ENCODE measurements at places on chromosomes 11 and 22. TPM values are rescaled to one million over a fixed set of nuclear protein-coding genes. Genes with fewer than 3 reads are reported as not detected.

CFAP300 gene
- total RNA-seq, result not detected

CYP2D6 gene
- total RNA-seq, result 5.5 TPM

OR52H1 gene
- 0.70 TPM for total RNA-seq

CD248 gene
- 0.40 TPM for total RNA-seq

F2 gene
- total RNA-seq, result 0.14 TPM

GAL3ST1 gene
- total RNA-seq, result not detected

GRM5 gene
- not detected for total RNA-seq

SHISA8 gene
- not detected for total RNA-seq

PKNOX2 gene
- total RNA-seq, result not detected

MTCH2 gene
- 25.0 TPM for total RNA-seq

DNAJB7 gene
- total RNA-seq, result not detected

PRG3 gene
- not detected for total RNA-seq

SYT12 gene
- total RNA-seq, result not detected

GLYAT gene
- total RNA-seq, result not detected

FAM111A gene
- 93.7 TPM for total RNA-seq

GRCh38 chr11:62708392-62708791, 916 bp downstream of the GNG3 start:
- peaks cover 50% of the 10 kb centered on the region for H3K4me1 ChIP-seq
- peak overlapping the region; percentile 72 for H3K4me3 ChIP-seq
- peak overlapping the region; percentile 95 for H3K27ac ChIP-seq

GRCh38 chr11:77046060-77046501, 11.9 kb downstream of the B3GNT6 start:
- H3K4me3 ChIP-seq, result no peak overlapping the region
- peaks cover 7% of the 10 kb centered on the region for H3K27me3 ChIP-seq
- no peak for DNase-seq
- peaks cover 7% of the 10 kb centered on the region for H3K4me1 ChIP-seq
- H3K27ac ChIP-seq, result no peak overlapping the region
- no peaks in the 10 kb centered on the region for H3K36me3 ChIP-seq

- H3K4me3 ChIP-seq, result no peak overlapping the region
- H3K4me1 ChIP-seq, result peaks cover 8% of the 10 kb centered on the region
- no peaks in the 10 kb centered on the region for H3K27me3 ChIP-seq
- no peak for DNase-seq
- H3K27ac ChIP-seq, result no peak overlapping the region
- no peaks in the 10 kb centered on the region for H3K36me3 ChIP-seq
Observed at GRCh38 chr22:44049486-44050231, 25.6 kb downstream of the PARVB start.

GRCh38 chr22:37763012-37763411, 44.7 kb upstream of the GCAT start:
- H3K36me3 ChIP-seq, result peaks cover 34% of the 10 kb centered on the region
- DNase-seq, result no peak
- H3K4me3 ChIP-seq, result no peak overlapping the region
- no peak overlapping the region for H3K27ac ChIP-seq
- H3K27me3 ChIP-seq, result no peaks in the 10 kb centered on the region
- no peaks in the 10 kb centered on the region for H3K4me1 ChIP-seq

DNA sequence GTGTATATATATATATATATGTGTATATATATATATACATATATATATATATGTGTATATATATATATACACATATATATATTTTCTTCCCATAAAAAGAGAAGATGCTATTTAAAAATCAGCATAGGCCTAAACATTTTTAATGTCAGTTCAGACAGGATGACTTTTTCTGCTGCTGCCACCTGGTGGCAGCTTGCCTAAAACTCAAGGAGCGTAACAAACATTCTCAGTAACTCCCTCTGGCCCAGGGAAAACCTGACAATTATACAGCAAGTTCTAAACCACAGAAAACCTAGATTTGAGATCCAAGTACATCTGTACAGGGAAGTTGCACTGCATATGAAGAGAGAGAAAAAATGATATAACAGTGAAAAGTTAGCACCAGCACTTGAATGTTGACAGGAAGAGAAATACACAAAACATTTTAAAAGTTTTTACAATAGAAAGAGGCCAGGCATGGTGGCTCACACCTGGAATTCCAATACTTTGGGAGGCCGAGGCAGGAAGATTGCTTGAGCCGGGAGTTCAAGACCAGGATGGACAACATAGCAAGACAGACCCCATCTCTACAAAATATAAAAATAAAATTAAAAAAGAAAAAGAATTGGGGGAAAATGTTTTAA, 16.6 kb downstream of the OR8A1 start:
- H3K27ac ChIP-seq, result no peak overlapping the region
- DNase-seq, result no peak
- no peak overlapping the region for H3K4me3 ChIP-seq

DNA sequence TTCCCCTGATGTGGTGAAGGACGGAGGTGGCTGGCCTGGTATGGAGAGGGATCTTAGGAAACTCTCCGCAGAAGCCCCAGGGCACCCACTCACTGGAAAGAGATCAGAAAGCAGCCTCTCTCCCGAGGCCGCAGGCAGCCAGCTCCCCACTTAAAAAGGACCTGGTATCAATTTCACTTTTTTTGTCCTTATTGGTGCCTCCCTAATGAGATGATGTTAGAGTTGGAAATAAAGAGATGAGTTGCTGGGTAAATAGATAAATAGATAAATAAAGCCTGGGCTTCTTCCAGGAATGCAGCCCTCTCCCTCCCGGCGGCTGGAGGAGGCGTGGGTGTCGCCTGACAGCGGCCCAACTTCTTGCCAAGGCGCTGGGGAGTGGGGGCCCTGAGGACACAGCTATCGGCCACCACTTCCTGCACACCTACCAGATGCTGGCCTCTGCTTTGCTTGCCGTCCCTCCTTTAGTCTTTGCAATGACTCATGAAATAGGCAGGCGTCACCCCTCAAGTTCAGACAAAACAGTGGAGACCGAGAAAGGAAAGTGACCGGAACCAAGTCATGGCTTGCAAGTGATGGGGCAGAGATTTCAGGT, 42.9 kb downstream of the LINC01488 start:
- DNase-seq, result no peak
- H3K27ac ChIP-seq, result no peak overlapping the region
- no peaks in the 10 kb centered on the region for H3K27me3 ChIP-seq
- no peaks in the 10 kb centered on the region for H3K36me3 ChIP-seq

GRCh38 chr11:126061707-126062678, 673 bp downstream of the CDON start:
- H3K36me3 ChIP-seq, result no peaks in the 10 kb centered on the region
- H3K27ac ChIP-seq, result no peak overlapping the region
- H3K27me3 ChIP-seq, result peaks cover 6% of the 10 kb centered on the region
- DNase-seq, result peak; percentile 51

- H3K27me3 ChIP-seq, result no peaks in the 10 kb centered on the region
- peaks cover 10% of the 10 kb centered on the region for H3K4me1 ChIP-seq
- no peak for DNase-seq
Observed at GRCh38 chr11:121524233-121524631, 71.5 kb upstream of the SORL1-AS1 start.

GRCh38 chr22:40743768-40744167, 64.5 kb downstream of the MCHR1 start:
- H3K27me3 ChIP-seq, result no peaks in the 10 kb centered on the region
- no peak overlapping the region for H3K27ac ChIP-seq
- no peak overlapping the region for H3K4me3 ChIP-seq
- no peak for DNase-seq

DNA sequence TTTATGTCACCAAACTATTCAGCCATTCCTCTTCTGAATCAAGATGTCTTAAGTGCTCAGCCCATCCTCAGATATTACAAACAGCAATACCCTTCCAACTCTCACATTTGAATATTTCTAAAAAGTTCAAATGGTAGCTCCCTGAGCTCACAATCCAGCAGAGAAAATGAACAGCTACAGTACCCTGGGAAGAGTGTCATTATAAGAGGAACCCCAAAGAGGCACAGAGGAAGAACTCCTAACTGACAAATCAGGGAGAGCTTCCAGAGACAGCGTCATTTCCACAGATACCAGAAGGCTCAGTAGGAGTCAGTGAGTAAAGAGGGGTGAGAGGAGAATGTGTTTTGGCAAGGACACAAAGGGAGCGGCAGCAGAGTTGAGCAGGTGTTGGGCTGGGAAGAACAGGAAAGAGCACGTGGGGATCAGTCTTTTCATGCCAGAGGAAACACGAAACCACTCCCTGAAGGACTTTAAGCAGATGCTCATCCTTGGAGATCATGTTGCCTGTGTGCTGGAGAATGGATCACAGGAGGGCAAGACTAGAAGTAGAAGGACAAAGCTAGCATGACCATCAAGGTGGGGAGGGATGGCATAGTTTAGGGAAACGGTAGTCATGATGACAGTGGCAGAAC, 4.3 kb downstream of the CLTCL1 start:
- no peak overlapping the region for H3K4me3 ChIP-seq
- H3K27me3 ChIP-seq, result peaks cover 22% of the 10 kb centered on the region
- no peak overlapping the region for H3K27ac ChIP-seq
- H3K36me3 ChIP-seq, result no peaks in the 10 kb centered on the region
- DNase-seq, result no peak
- peaks cover 13% of the 10 kb centered on the region for H3K4me1 ChIP-seq

GRCh38 chr22:43828998-43829782, 17.1 kb upstream of the EFCAB6 start:
- DNase-seq, result no peak
- H3K36me3 ChIP-seq, result no peaks in the 10 kb centered on the region
- H3K4me3 ChIP-seq, result no peak overlapping the region
- H3K4me1 ChIP-seq, result no peaks in the 10 kb centered on the region
- no peak overlapping the region for H3K27ac ChIP-seq

DNA sequence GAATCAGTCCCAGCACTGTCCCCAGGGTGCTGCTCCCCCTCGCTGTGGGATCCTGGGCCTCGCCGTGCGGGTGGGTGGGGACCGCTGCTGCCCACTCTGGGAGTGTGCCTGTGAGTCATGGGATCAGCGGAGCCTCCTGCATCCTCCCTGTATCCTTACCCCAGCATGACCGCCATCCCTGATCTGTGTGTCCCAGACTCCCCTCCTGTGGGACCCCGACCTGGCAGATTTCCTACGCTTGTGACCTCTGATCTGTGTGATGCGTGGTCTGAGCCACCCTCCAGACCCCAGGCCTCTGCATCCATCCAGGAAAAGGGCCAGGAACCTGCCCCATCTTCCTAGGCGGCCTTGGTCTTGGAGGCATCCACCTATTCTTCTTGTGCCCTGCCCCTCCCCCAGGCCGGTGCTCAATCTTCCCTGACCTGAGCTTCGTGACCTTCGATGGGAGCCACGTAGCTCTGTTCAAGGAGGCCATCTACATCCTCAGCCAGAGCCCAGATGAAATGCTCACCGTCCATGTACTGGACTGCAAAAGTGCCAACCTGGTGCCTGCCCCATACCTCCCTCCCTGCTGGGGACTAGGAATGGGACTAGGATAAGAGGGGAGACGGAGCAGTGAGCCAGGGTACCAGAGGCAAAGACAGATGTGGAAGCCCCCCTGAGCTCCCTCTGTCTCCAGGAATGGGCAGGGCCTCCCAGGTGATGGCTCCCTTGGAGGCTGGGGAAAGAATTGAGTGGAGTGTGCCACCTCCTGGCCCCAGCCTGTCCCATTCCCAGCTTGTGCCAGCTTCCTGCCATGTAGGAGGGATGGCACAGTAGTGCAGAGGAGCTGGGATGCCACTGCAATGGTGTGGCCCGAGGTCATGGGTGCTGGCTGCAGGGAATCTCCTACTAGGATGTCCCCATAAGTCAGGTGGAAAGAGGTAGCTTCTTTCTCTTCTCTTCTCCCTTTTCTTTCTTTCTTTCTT, 65.4 kb downstream of the OTOG start:
- H3K4me3 ChIP-seq, result no peak overlapping the region
- no peak overlapping the region for H3K27ac ChIP-seq
- no peaks in the 10 kb centered on the region for H3K27me3 ChIP-seq
- DNase-seq, result no peak
- H3K4me1 ChIP-seq, result no peaks in the 10 kb centered on the region
- no peaks in the 10 kb centered on the region for H3K36me3 ChIP-seq

GRCh38 chr11:65506290-65506771, 7.5 kb downstream of the MALAT1 start:
- peak; percentile 59 for DNase-seq
- H3K4me1 ChIP-seq, result peaks cover 47% of the 10 kb centered on the region
- H3K4me3 ChIP-seq, result no peak overlapping the region
- H3K27me3 ChIP-seq, result no peaks in the 10 kb centered on the region
- peaks cover 59% of the 10 kb centered on the region for H3K36me3 ChIP-seq
- peak overlapping the region; percentile 69 for H3K27ac ChIP-seq

GRCh38 chr11:117670924-117671323, 126.1 kb downstream of the DSCAML1 start:
- no peak overlapping the region for H3K4me3 ChIP-seq
- H3K27me3 ChIP-seq, result no peaks in the 10 kb centered on the region
- DNase-seq, result no peak
- H3K27ac ChIP-seq, result no peak overlapping the region
- no peaks in the 10 kb centered on the region for H3K4me1 ChIP-seq

DNA sequence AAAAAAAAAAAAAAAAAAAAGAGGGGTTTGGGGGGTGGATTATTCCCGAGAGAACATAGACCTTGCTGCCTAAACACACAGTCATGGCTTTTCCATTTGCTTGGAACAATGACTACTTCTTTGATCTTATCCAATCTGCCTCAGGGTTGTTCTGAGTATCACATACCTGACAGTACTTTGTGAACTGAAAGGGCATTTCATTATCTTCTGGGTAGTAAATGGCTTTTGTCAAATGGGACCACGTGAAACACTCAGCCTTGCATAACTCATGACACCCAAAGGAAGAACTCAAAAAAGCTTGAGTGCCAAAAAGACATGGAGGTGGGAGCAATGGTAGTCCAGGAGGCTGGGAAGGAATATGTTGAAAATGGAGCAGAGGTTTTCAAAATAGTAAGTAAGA, 123.2 kb upstream of the BID start:
- no peak overlapping the region for H3K27ac ChIP-seq
- H3K4me1 ChIP-seq, result no peaks in the 10 kb centered on the region
- no peak for DNase-seq
- H3K4me3 ChIP-seq, result no peak overlapping the region
- no peaks in the 10 kb centered on the region for H3K27me3 ChIP-seq
- peaks cover 33% of the 10 kb centered on the region for H3K36me3 ChIP-seq

DNA sequence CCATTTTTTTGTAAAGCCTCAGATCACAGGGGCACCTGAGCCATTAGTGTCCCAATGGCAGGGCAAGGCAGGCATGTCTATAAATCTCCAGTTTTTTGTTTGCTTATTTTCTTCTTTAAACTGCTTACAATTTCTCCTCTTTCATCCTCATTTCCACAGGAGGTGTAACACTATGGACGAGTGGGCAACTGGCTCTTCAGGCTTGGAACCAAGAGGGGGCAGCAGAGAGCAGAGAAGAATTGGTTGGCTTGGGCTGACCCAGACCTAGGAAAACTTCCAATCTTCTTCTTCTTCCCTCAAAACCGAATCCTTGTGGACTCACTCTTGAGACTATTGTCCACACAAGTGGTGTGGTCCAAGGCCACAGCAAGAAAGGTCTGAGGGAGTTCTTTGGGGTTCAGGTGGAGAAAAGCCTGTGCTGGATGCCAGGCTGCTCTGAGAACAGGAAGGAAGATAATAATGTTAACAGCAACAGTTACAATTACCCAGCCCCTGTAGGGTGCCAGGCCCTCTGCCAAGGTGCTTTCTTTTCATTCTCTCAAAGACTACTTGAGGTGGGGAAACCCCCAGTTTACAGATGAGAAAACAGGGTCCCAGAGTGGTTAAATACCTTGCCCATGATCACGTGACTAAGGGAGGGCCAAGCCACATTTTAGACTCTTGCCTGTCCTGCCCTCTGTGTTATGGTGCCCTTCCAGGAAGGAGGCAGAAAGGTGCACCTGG, 70.7 kb upstream of the E2F8 start:
- H3K36me3 ChIP-seq, result no peaks in the 10 kb centered on the region
- H3K4me1 ChIP-seq, result peaks cover 5% of the 10 kb centered on the region
- DNase-seq, result peak; percentile 32
- no peak overlapping the region for H3K27ac ChIP-seq
- no peak overlapping the region for H3K4me3 ChIP-seq

- peak; percentile 66 for DNase-seq
- H3K4me1 ChIP-seq, result peaks cover 32% of the 10 kb centered on the region
- no peaks in the 10 kb centered on the region for H3K27me3 ChIP-seq
- H3K4me3 ChIP-seq, result peak overlapping the region; percentile 94
- H3K36me3 ChIP-seq, result no peaks in the 10 kb centered on the region
- peak overlapping the region; percentile 99 for H3K27ac ChIP-seq
Observed at GRCh38 chr11:82899186-82899820, 927 bp downstream of the PRCP start.

Measured in natural killer cell (primary cell).